Bronchus fibroblast of lung (primary cell): ENCODE measurements at places on chromosomes 13 and 19. TPM values are rescaled to one million over a fixed set of nuclear protein-coding genes. Genes with fewer than 3 reads are reported as not detected.

The PROZ gene
- not detected in 2 replicates for total RNA-seq

The GRK1 gene
- total RNA-seq: not detected in 2 replicates

The TMED1 gene
- 48.3 and 52.6 TPM in 2 replicates for total RNA-seq

The EDDM13 gene
- not detected in 2 replicates for total RNA-seq

The SMARCA4 gene
- 85.2 and 97.4 TPM in 2 replicates for total RNA-seq

The TRIP10 gene
- 50.3 and 51.9 TPM in 2 replicates for total RNA-seq

The ADGRE3 gene
- not detected in 2 replicates for total RNA-seq

The CRLF1 gene
- total RNA-seq: 0.74 and 1.3 TPM in 2 replicates

The MADCAM1 gene
- total RNA-seq: 0.50 TPM in 1 of 2 replicates, not detected in the other

The LILRA1 gene
- not detected in 2 replicates for total RNA-seq

The ZNF723 gene
- not detected in 2 replicates for total RNA-seq

The APOC1 gene
- total RNA-seq: 15.8 and 15.9 TPM in 2 replicates

The PNMA8C gene
- total RNA-seq: 0.15 and 0.50 TPM in 2 replicates

The LIN7B gene
- total RNA-seq: 4.7 and 5.2 TPM in 2 replicates

The ZNF91 gene
- 8.2 and 8.8 TPM in 2 replicates for total RNA-seq

The CYP4F2 gene
- not detected in 2 replicates for total RNA-seq

The ZNF419 gene
- 7.7 and 15.5 TPM in 2 replicates for total RNA-seq

The FCGBP gene
- total RNA-seq: under 0.01 TPM in 1 of 2 replicates, not detected in the other

The CD79A gene
- total RNA-seq: under 0.01 and 0.45 TPM in 2 replicates

The C19orf38 gene
- total RNA-seq: 0.15 and 0.17 TPM in 2 replicates

The TYROBP gene
- not detected in 2 replicates for total RNA-seq

The OLFM4 gene
- not detected in 2 replicates for total RNA-seq

The KL gene
- not detected in 2 replicates for total RNA-seq

The DGKH gene
- total RNA-seq: 3.2 and 3.3 TPM in 2 replicates

The OSCAR gene
- under 0.01 TPM in 1 of 2 replicates, not detected in the other for total RNA-seq

The KRI1 gene
- total RNA-seq: 11.6 and 12.9 TPM in 2 replicates

The ZNF439 gene
- 3.0 and 3.1 TPM in 2 replicates for total RNA-seq

The HTR2A gene
- total RNA-seq: under 0.01 TPM in 1 of 2 replicates, not detected in the other

The FFAR2 gene
- not detected in 2 replicates for total RNA-seq

The KLK6 gene
- not detected in 2 replicates for total RNA-seq

The KASH5 gene
- total RNA-seq: not detected in 2 replicates

The F7 gene
- 0.17 TPM in 1 of 2 replicates, not detected in the other for total RNA-seq

The FGF21 gene
- total RNA-seq: not detected in 2 replicates

The ZNF492 gene
- total RNA-seq: 0.84 and 1.0 TPM in 2 replicates

The INAFM1 gene
- total RNA-seq: 7.1 and 10.4 TPM in 2 replicates

The CEACAM7 gene
- not detected in 2 replicates for total RNA-seq

The NAPA gene
- total RNA-seq: 97.2 and 106 TPM in 2 replicates

The NCAN gene
- not detected in 2 replicates for total RNA-seq

The TMPRSS9 gene
- not detected in 2 replicates for total RNA-seq

The WASF3 gene
- total RNA-seq: 2.8 and 3.5 TPM in 2 replicates

The ZNF573 gene
- total RNA-seq: 2.2 and 3.7 TPM in 2 replicates

The APLP1 gene
- 2.4 and 5.9 TPM in 2 replicates for total RNA-seq

The ZNF525 gene
- 1.8 and 1.9 TPM in 2 replicates for total RNA-seq

The POSTN gene
- total RNA-seq: 5.8 and 7.1 TPM in 2 replicates

The SCEL gene
- not detected in 2 replicates for total RNA-seq

The URAD gene
- total RNA-seq: not detected in 2 replicates

The RUBCNL gene
- total RNA-seq: 0.17 and 0.30 TPM in 2 replicates

The RAB3D gene
- 4.0 and 5.5 TPM in 2 replicates for total RNA-seq

The TDRD3 gene
- total RNA-seq: 8.8 and 11.8 TPM in 2 replicates

The RTBDN gene
- not detected in 2 replicates for total RNA-seq

The RNF225 gene
- total RNA-seq: not detected in 2 replicates

The COL4A2 gene
- total RNA-seq: 125 and 127 TPM in 2 replicates

The LMTK3 gene
- under 0.01 and 0.17 TPM in 2 replicates for total RNA-seq

The DKKL1 gene
- 1.3 and 2.2 TPM in 2 replicates for total RNA-seq

The CYP4F3 gene
- not detected in 2 replicates for total RNA-seq

The ANGPTL4 gene
- 0.17 and 0.59 TPM in 2 replicates for total RNA-seq

The PCDH9 gene
- total RNA-seq: 4.5 and 4.6 TPM in 2 replicates

The NOSIP gene
- 90.1 and 98.2 TPM in 2 replicates for total RNA-seq
